Hepatocyte (in vitro differentiated cells): ENCODE measurements at places on chromosomes 6 and 20. TPM values are rescaled to one million over a fixed set of nuclear protein-coding genes. Genes with fewer than 3 reads are reported as not detected.

The RIPPLY2 gene
- 0.91 TPM in 1 of 2 replicates, not detected in the other for polyA plus RNA-seq

The PPDPF gene
- 330 and 333 TPM in 2 replicates for polyA plus RNA-seq

The C6orf141 gene
- polyA plus RNA-seq = 4.2 and 4.5 TPM in 2 replicates

The TP53RK gene
- 19.8 and 21.4 TPM in 2 replicates for polyA plus RNA-seq

The GMPR gene
- polyA plus RNA-seq = 16.5 and 16.6 TPM in 2 replicates

DNA sequence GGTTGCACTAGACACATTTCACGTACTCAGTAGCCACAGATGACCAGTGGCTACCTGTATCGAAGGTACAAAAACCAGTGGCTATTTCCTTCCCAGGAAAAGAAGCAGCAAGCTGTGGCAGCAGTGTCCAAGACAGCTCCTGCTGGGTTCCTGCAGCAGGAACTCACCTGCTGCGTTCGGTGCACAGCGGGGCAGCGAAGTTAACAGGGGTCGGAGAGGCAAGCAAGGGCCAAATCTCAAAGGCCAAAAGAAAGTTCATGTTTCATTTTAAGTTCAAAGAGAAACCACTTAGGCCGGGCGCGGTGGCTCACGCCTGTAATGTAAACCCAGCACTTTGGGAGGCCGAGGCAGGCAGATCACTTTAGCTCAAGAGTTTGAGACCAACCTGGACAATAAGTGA is 26.9 kb downstream of the ASIP start:
- DNase-seq = no peak

DNA sequence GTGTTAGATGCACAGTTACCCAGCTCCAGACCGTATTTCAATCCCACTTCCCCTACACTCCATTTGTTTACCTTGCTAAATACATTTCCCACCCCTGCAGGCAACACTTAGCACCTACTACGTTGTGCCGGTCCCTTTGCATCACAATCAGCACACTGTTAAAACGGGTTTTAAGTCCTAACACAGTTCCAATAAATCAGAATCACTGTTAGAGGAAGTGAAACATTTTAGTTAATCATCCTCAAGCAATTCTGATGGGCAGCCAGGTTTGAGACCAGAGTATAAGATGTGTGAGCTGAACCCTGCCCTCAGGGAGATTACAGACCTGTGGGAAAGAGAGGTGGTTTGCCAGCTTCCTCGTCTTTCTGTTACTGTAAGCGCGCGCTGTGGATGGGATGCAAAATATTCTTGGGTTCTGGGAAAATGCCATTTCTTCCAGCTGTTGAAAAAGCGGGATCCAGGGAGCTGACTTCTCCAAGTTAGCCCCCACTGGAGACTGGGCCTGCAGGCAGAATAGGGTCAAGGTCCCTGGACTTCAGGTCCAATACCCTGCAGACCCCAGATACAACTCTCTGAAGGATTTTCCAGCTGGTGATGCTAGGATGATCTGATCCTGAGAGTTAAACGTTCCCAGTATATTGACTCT is 3.1 kb downstream of the ZCCHC3 start:
- no peak for DNase-seq

GRCh38 chr6:45109551-45109950 is 218.6 kb upstream of the RUNX2 start:
- DNase-seq = no peak

DNA sequence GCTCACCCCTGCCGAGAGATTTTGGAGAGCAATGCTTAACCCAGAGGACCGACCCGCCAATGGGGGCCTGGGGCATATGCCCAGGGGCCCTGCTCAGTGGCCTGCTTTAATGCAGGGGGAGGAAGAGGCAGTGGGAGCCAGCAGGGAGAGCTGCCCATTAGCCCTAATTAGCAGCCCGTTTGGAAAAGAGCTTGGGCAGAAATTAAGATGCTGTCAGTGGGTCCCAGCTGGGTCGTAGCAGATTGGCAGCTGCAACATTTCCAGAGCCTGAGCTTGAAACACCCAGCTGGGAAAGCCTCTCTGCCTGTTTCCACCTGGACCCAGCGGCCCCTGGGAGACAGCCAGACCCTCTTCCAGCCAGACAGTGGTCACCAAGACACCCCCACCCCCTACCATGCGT is 39.5 kb downstream of the CD40 start:
- no peak for DNase-seq

GRCh38 chr20:45061244-45061643 is 39.7 kb downstream of the KCNS1 start:
- no peak for DNase-seq

GRCh38 chr20:29443819-29444218 is 1813.6 kb upstream of the DEFB115 start:
- no peak for DNase-seq

- DNase-seq = no peak
These were observed 212.0 kb upstream of the PCSK2 start for GRCh38 chr20:17014756-17015366.

DNA sequence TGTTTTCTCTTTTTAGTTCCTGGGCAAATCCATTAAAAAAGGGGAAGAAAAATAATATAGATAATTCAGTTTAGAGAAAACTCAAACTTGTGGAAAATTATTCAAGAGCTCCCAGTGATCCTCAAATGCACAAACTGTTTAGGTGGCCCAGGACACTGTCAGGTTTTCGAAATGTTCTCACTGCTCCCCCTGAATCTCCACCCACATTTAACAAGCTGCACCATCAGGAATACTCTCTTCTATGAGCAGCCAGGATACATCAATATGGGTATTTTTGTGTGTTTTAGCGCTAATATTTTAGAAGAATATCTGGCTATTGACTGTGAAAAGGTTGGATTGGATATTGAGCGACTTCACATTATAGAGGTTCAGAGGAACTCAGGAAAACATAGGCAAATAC is 43.9 kb downstream of the OR2B2 start:
- no peak for DNase-seq

DNA sequence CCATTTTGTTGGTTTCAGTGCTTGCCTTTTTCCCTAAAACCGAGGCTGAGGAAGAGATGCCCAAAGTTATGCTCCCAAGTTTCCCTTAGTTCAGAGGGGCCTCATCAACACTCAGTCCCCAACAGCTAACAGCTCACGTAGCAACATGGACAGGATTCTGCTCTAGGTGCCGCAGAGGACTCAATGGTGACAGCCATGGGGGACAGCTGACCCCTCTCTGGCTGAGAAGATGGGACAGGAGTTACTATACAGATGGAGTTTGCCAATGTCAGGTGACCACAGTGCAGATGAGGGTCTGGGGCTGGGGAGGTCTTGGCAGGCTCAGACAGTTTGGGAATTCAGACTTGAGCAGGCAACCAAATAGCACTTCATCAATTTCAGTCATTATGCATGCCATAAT is 67.3 kb downstream of the NPEPL1 start:
- no peak for DNase-seq
